ENCODE measurements at places on chromosomes 16 and 17.

DNA sequence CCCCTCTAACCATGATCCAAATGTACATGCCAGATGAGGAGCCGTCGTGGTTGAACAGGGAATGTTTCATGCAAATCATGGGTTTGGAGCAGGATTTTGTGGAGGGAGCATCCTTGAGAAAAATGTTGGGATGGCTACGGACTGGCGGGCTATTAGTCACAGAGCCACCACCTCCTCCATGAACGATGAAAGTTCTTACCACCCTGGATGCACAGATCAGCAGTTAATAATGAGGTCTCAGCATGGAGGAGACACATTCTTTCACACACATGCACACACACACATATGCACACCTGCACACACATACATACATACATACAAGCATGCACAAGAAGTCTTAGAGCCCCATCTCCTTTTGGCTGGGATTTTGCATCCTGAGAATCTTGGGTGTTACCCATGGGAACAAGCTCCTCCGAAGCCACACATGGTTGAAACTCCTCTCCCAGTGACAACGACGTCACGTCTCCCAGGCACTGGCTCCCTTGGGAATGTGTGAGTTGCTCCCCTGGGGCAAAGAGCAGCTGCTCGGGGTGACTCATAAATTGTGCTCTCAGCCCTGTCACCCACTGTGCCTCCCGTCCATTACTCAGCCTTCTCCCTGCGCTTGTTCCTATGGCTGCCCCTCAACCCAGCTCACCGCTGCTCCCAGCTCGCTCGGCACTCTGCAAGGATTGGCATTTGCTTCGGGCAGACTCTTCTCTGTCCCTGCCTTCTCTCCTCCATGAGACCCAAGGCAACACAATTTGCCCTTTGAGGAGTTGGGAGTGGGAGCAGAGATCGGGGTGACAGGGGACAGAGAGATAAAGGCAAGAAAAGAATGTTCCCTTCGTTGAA is 344.6 kb downstream of the SOX9 start:
- DNase-seq = no peak

DNA sequence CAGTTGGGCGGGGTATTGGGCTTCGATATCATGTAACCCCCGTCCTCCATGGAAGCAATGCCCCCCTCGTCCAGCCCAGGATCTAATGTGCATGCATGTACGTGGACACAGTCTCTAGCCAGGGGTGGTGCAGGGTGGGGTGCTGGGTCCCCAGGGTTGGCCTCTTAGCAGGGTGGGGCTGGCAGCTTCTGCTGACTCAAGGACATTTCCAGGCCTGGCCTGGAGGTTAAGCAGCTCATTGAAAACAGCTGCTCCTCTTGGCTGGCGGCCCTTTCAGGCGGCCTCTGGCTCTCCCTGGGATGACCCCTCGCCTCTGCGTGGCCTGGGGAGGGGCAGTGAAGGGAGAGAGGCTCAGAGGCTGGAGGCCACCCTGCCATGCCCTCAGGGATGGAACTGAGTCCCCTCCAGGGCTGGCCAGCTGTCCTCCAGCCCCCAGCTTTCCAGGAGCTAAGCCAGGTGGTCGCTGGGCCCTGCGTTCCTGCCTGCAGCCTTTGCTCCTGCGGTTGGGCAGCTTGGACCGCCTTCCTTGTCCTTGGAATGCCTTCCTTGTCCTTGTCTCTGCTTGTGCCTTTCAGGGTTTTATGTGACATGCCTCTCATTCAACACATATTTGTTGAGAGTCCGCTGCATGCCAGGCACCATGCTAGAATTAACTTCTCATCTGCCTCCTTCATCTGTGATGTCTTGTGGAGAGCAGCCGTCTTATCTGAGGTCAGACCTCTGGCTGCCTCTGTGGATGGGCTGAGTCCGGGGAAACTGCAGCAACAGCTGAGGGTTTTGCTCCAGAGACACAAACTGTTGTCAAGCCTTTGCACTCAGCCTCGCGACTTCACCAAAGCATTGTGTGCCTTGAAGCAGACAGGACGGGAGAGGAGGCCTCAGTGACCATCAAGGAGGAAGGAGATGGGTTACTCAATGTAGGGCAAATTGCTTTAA is 26.6 kb downstream of the MRC2 start:
- DNase-seq = no peak

DNA sequence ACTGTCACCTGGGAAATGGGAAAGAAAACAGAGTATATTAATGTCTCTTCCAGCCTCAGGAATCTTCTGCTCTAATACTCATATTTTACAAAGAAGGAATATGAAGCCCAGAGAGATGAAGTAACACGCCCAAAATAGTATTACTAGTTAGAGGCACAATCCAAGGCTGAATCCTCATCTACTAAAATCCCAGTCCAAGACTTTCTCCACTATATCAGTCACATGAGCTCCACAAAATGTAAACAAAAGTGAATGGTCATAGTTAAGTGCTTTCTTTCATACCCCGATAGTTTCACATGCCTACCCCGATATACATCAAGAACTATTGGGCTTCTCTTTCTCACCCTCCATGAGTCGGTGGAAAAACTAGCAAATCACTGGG is 965 bp downstream of the INTS2 start:
- DNase-seq = no peak

- DNase-seq = no peak
Observed at GRCh38 chr17:27199948-27200347, 94.0 kb upstream of the WSB1 start.

- no peak for DNase-seq
Observed at GRCh38 chr17:65531256-65532100, 30.0 kb downstream of the AXIN2 start.

DNA sequence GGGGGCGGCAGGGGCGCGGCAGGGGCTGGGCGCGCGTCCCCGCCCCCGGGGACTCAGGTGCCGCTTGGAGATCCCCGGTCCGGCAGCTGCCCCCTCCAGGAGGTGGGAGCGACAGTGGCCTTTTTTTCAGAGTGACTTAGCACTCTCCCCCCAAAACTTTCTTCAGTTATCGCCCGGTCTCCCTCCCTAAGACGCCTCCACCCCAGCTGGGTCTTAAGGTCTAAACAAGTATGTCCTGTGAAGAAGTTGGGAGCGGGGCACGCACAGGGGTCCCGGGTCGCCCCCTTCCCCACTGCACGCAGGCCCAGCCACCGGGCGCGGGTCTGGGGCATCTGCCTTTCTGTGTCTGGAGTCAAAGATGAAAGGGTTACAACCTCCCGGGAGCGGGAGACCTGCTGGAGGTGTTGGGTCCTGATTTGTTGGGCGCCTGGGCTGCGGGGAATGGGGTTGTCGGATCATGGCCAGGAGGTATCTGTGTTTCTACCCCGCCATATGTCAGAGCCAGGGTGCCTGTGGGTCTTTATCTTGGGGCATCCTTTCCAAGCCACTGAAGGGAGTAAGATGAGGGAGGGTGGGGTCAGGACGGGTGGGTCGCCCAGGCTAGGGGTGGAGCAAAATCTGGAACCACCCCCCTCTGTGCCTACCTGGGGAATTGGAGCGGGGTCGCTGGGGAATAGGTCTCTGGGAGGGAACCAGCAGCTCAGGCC is 757 bp downstream of the FMNL1 start:
- DNase-seq = no peak

- DNase-seq = no peak
Observed at GRCh38 chr16:83746611-83747010, 61.2 kb upstream of the HSBP1 start.

GRCh38 chr16:66058172-66058691 is 308.3 kb upstream of the CDH5 start:
- no peak for DNase-seq

- no peak for DNase-seq
Observed at GRCh38 chr16:16109453-16110110, 113.7 kb downstream of the ABCC6 start.

- DNase-seq = no peak
Observed at GRCh38 chr16:49548325-49548970, 174.8 kb downstream of the C16orf78 start.

GRCh38 chr16:84043486-84044117 is 1.0 kb upstream of the SLC38A8 start:
- no peak for DNase-seq

GRCh38 chr17:17758941-17759563 is 77.7 kb downstream of the SREBF1 start:
- no peak for DNase-seq

DNA sequence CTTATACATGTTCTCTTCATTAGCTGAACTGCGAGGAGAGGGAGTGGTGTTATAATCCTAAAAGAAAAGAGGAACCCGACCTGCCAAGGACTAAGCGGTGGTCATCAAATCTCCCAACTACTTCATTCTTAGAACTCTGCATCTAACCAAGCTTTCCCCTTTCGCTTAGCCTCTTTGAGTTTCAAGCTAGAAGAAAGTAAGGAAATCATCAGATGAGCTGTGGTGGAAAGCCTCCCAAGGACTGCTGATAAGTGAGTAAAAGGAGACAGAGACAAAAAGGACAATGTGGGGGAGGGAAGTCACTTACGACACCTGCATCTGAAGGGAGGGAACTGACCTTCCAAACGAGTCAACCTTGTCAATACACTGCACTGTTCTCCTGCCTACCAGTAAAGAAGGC is 121.3 kb downstream of the TRIM37 start:
- no peak for DNase-seq

DNA sequence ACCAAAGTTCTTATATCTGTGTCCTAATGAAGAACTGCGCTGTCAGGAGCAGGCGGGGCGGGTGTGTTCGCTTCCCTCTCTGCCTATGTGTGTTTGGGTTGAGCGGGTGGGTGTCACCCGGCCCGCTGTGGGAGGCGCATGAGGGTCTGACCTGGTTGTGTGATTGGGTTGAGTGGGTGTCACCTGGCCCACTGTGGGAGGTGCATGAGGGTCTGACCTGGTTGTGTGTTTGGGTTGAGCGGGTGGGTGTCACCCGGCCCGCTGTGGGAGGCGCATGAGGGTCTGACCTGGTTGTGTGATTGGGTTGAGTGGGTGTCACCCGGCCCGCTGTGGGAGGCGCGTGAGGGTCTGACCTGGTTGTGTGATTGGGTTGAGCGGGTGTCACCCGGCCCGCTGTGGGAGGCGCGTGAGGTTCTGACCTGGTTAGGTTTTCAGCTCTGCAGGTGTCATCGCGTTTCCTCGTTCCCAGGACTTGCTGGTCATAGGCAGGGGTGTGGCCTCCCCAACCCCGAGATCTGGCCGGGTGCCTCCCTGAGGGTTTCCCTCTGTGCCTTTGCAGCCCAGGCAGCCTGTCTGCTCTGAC is 69.6 kb upstream of the ZNF750 start:
- DNase-seq = no peak

GRCh38 chr17:31724026-31724425 is 135.0 kb downstream of the COPRS start:
- no peak for DNase-seq

DNA sequence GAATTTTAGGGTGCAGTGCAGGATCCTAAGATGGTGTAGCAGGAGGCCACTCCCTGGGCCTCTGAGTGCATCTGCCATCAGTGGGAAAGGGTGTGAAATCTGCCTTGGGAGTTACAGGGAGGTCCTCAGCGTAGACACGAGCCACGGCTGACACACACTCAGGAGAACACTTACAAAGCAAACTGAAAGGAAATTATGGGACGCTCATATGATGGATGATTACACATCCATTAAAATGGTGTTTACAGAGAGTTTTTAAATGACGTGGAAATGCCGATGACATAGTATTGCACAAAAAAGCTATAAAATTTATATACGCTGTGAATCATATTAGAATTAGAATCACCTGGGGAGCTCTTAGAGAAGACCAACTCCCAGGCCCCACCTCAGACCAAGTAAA is 175.2 kb downstream of the CCDC182 start:
- no peak for DNase-seq

DNA sequence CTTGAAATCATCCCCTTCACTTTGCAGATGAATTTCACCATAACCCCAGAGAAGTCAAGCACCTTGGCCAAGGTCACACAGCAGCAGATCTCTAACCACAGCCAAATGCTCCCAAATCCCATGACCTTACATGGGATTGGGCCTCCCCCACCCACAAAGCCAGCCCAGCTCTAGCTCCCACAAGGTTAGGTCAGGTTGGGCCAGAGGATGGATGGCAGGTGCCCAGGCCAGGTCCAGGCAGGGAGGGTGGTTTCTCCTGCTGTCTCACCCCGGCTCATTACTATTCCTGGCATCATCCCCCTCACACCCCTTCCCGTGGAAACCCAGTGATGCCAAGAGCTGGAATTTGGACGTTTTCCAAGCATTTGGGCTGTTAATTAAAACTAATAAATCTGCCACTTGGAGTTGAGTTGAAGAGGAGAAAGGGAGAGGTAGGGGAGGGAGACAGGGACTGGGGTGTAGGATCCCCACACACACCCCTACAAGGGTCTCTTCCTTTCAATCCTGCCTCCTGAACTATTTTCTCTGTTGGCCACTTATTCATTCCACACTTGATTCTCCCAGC is 181.6 kb downstream of the TMEM132E start:
- no peak for DNase-seq

DNA sequence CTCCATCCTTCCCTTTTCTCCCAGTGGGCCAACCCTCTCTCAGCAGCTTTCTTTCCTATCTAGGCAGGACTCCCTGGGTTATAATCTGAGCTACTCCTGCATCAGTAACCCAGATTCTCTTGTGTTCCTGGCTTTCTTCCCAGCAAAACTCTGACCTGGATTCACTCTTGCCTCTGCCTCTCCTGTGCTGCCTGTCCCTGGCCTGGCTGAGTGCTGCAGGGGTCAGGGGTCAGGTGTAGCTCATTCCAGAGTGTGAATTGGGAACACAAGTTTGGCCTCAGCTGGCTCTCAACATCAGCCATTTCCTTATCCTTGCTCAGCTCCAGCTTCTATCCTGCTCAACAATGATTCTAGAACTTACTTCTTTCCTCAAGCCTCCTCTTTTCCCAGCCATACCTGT is 2.5 kb upstream of the ST6GALNAC2 start:
- no peak for DNase-seq

DNA sequence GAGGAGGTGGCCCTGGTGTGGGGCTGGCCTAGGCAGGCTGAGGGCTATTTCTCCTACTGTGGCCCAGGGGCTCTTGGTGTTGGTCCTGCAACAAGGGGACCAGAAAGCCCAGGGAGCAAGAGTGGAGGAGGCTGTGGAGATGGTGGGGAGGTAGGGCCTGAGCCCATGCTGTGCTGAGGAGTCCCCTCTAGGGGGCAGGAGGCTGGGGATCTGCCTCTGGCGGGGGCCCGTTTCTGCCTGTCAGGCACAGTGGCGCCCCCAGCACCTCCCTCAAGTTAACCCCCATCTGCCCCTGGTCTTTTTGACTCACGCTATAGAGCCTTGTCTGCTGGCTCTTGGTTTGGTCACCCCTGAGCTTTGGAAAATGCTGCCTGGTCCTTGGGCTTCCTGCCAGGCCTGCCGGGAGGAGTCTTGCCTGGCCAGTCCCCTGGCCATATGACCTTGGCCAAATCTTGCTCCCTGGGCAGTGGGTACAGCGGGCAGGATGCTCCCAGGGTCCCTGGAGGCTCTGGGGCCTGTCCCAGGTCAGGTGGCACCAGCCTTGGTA is 5.9 kb downstream of the BAIAP2 start:
- DNase-seq = no peak

- DNase-seq = no peak
Observed at GRCh38 chr16:77553130-77553529, 118.3 kb upstream of the ADAMTS18 start.

- no peak for DNase-seq
Observed at GRCh38 chr17:72393553-72393952, 272.7 kb downstream of the SOX9 start.

- no peak for DNase-seq
Observed at GRCh38 chr16:80909720-80910119, 97.0 kb downstream of the CMC2 start.

- peak; percentile 62 for DNase-seq
Observed at GRCh38 chr16:85620374-85620773, 7.3 kb downstream of the GSE1 start.

- no peak for DNase-seq
Observed at GRCh38 chr17:74582633-74583032, 9.4 kb downstream of the CD300LD start.

Measured in hematopoietic multipotent progenitor cell treated with erythropoietin and hydrocortisone succinate and interleukin-3 and kit ligand, for 15 days (in vitro differentiated cells).